ENCODE measurements at places on chromosomes 12 and 14.

GRCh38 chr14:57982804-57983634, 117.1 kb upstream of the SLC35F4 start:
- peak; percentile 88 for DNase-seq

DNA sequence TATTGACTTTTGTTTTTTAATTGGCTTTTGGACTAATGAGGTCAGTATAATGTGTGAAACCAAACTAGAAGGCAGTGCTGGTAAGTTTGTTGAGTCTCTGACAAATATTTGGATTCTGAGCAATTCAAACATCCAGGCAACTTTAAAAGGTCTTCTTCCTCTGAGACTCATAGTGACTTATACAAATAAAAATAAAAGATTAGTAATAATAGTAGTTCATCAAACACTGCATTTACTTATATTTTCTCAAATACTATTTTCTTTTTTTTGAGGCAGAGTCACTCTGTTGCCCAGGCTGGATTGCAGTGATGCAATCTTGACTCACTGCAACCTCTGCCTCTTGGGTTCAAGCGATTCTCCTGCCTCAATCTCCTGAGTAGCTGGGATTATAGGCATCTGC, 337.9 kb downstream of the DAD1 start:
- no peak for DNase-seq

DNA sequence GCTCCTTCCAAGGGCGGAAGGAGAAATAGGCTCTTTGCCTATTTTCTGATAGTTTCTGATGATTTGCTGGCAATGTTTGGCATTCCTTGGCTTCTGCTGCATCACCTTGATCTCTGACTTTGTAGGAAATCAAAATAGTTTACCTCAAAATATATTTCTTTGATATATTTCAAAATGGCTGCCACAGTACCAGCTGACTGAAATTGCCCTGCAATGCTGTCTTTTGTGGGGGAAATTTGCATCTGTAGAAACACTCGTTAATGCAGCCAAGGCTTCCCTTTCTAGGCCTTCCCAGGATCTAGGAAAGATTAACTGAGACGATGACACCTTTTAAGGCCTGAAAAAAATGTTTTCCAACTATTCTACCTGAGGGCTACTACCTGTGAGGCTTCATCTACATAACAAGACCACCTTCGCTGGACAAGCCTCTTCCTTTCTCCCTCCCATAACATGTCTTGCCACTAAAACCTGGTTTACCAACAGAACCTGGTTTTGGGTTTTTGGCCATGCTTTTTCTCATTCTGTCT, 212.8 kb upstream of the SSTR1 start:
- no peak for DNase-seq

GRCh38 chr14:40981247-40981646, 625.4 kb upstream of the LRFN5 start:
- no peak for DNase-seq

GRCh38 chr14:99937475-99938244, 127.6 kb upstream of the EVL start:
- DNase-seq, result no peak

- DNase-seq, result no peak
Observed at GRCh38 chr12:78028426-78028825, 197.7 kb downstream of the NAV3 start.

- no peak for DNase-seq
Observed at GRCh38 chr12:42192686-42193085, 45.4 kb downstream of the YAF2 start.

DNA sequence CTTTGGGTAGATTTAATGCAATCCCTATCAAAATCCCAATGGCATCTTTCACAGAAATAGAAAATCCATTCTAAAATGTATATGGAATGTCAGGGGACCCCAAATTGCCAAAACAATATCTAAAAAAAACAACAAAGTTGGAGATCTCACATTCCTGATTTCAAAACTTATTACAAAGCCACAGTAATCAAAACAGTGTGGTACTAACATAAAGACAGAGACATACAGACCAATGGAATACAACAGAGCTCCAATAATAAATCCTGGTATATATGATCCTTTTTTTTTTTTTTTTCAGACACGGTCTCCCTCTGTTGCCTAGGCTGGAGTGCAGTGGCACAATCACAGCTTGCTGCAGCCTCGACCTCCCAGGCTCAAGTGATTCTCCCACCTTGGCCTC, 4.7 kb downstream of the TMBIM4 start:
- no peak for DNase-seq

DNA sequence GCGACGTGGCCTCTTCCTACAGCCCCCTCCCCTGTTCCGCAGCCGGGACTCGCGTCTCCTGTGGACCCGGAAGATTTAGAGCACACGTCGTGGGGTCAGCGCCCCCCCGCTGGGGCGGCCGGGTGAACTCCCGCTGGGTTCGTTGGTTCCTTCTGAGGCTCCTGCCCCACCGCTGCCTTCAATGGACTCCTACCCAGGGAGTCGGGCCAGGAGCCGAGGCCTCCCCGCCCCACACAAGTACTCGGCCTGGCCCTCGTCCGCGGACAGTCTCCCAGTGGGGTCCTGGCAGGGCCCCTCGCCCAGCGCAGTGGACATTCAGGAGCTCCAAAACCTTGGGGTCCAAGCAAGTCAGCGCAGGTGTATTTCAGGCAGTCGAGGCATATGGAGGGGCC, 1.2 kb downstream of the MMP17 start:
- DNase-seq, result no peak

GRCh38 chr12:51953089-51953488, 1.6 kb downstream of the ACVR1B start:
- no peak for DNase-seq

- DNase-seq, result no peak
Observed at GRCh38 chr12:43105426-43105981, 446.5 kb downstream of the ADAMTS20 start.

All from NCI-H1092 (cell line).